AG04449 (cell line): ENCODE measurements at places on chromosomes 16 and 17.

- DNase-seq: no peak
Observed at GRCh38 chr16:52568983-52569690, 22.2 kb upstream of the TOX3 start.

DNA sequence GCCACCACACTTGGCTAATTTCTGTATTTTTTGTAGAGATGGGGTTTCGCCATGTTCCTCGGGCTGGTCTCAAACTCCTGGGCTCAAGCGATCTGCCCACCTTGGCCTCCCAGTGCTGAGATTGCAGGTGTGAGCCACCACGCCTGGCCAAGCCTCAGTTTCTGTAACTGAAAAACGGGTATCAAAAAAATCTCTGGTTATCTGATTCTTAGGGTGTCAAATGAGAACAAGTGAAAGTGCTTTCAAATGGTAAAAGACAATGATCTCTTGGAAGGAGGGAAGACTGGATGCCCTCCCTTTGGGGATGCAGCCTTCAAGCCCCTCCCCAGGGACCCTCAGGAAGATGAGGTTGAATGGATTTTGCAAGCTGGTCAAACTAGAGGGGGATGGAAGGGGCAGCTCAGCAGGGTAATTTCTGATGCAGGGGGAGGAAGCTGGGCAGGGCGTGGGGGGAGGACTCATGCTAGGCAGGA lies 22.3 kb downstream of the ARHGAP23 start:
- DNase-seq: no peak

GRCh38 chr17:50361561-50362480 lies 11.2 kb downstream of the MRPL27 start:
- no peak for DNase-seq

GRCh38 chr17:76558198-76559095 lies 18.6 kb downstream of the PRCD start:
- no peak for DNase-seq

GRCh38 chr17:79125503-79125902 lies 50.9 kb downstream of the ENGASE start:
- DNase-seq: no peak

GRCh38 chr17:78897664-78898047 lies 5.3 kb downstream of the CEP295NL start:
- no peak for DNase-seq

DNA sequence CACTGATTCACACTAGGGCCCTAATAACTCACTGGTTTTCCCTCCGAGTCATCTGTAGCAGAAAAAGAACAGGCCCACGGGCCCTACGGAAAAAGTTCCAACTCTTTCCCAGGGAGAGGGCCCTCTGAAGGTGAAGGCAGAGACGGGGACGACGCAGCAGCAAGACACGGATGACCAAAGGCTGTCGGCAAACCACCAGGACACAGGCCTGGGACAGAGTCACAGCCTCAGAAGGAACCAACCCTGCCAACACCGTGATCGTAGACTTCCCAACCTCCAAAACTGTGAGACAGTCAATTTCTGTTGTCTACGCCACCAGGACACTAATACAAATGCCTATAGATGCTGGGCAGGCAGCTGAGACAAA lies 5.2 kb upstream of the SPHK1 start:
- DNase-seq: no peak

GRCh38 chr16:81409016-81409556 lies 35.5 kb upstream of the CMIP start:
- no peak for DNase-seq

DNA sequence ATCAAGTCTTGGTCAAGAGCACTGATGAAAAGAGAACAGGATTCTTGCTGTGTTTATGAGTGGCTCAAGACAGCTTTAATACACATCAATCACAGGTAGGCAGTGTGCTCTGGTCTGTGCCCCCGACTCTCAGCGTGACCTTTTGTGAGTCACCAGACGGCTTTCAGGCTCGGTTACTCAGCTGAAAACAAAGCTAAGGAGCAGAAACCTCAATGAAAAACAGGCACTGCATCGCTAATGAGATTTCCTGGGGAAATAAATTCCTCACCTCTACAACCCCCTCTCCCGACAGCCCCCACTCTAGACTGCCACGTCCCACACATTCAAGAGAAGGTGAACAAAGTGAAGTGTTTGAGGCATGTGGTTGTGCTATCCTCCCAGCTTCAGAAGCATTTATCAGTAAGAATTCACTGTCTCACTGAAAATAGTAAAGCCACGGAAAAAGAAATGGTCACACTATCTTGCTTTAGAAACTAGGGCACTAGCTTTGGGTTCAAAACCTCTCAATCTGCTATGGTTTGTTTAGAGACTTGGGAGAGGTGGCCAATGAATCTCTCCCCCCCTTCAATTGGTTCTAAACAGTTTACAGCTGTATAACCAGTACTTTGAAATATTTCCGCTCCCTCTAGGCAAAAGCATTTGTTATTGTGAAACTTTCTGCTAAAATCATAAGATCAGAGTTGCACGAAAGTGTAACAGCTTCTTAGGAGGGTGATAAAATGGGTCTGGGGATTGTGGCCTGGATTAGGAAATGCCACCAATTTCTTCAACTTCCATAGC lies 199.5 kb upstream of the PMFBP1 start:
- DNase-seq: no peak
